Esophagus squamous epithelium (tissue), 5 donors: ENCODE measurements at places on chromosomes 7 and 10. TPM values are rescaled to one million over a fixed set of nuclear protein-coding genes. Genes with fewer than 3 reads are reported as not detected.

Gene OPALIN
- total RNA-seq = not detected

DNA sequence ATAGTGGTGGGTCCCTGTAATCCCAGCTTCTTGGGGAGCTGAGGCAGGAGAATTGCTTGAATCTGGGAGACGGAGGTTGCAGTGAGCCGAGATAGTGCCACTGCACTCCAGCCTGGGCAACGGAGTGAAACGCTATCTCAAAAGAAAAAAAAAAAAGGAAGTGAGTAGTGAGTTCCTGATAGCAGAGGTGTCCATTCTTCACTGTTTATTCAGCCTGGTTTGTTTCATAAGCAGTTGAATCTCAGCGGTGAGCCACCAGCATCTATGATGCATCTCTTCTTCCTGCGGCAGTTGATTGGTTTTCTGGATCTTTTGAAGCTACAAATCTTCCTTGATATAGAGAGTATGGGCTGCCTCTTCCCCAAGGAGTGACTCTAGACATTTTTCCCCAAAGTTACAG, 316.1 kb upstream of the MTPN start:
- no peak for DNase-seq

Gene RPEL1
- not detected for total RNA-seq

DNA sequence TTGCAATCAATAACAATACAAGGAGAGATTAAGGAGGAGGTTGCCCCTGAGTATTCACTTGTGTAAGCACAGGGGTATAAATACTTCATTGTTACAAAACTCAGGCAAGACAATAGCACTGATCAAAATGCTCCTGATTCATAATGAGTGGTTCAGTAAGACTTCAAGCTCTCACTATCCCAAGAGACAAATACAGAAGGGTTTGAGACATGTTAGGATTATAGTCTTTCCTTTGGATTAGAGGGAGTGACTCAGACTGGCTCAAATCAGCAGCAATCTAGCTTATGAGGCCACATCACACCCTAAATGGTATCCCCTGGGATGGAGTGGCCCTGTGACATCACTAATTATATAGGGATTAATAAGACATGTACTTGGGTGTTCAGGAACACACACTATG, 167.2 kb upstream of the HGF start:
- no peak for DNase-seq

DNA sequence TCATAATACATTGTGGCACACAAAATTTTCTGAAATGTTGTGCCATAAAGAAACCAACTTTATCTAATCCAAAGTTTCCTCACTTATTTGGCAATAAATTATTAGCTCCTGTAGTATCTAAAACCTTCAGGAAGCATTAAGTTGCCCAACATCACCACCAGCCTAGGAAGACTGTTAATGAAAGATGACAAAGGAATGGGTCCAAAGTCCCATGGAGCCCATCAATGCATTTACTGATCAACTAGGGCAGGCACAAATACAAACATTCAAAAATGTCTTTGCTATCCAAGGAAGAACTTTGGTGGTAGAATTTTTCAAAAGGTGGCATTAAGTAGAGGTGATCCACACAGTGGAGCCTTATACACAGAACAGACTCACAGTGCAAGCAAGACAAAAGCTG, 4.5 kb downstream of the GRB10 start:
- DNase-seq = no peak

DNA sequence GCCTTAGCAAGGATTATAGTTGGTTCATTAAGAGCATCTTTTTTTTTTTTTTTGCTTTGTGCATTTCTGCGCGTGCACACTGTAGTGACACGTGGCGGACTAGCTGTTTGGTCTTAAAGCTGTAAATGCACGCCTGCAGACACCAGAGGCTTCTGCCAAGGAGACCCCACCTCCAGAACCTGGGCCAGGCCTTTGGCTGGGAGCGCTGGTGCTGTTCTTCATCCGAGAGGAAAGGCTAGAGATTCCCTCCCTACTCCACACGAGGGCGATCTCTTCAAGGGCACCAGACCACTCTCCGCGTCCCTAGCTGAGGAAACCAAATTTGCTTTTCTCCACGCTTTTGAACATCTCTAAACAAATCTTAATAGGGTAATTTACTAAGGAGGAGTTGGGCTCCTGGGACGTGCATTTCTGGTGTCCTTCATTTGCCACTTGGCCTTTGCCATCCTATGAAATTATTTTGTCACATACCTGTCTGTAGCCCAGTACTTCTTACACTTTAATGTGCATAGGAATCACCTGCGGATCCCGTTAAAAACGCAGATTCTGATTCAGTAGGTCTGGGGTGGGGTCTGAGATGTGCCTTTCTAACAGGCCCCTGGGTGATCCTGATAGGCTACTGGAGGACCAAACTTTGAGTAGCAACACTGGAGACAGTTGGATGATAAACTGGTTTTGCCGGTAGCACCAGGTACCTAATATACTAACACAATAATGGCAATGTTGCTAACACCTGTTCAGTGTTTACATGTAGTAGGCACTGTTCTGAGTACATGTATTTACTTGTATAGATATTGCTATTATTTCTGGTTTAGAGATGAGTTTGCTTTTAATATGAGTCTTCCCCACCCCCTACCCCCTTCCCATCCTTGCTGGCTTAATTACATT, 1.3 kb upstream of the SLC26A5 start:
- no peak for DNase-seq

DNA sequence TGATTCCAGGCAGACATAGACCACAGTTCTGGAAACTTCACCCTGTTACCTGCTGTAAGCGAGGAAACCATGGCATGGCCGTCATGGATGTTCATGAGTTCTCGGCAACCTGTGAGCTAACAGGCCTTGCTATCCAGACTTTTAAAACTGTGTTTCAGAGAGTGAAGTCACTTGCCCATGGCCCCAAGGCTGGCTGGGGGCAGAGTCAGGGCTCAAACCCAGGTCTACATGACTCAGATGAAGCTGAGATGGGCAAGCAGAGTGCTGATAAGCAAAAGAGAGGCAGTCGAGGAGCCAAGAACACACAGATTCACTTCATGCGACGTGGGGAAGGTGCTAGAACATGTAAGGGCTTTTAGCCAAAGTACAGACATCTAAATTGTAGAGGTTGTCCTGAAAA, 31.5 kb downstream of the C10orf53 start:
- DNase-seq = no peak

DNA sequence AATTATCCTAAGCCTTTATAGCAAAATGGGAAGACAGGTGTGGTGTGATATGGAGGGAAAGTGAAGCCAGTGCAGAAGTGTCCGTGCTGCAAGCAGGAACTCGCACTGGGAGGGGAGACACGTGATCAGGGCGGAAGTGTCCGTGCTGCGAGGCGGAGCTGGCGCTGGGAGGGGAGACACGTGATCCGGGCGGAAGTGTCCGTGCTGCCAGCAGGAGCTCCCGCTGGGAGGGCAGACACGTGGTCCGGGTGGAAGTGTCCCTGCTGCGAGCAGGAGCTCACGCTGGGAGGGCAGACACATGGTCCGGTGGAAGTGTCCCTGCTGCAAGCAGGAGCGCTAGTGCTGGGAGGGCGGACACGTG, 40.5 kb upstream of the PRKAR1B start:
- no peak for DNase-seq

- DNase-seq = no peak
These were observed 28.4 kb downstream of the OR13A1 start for GRCh38 chr10:45286980-45287379.

Gene STRA8
- total RNA-seq = not detected

DNA sequence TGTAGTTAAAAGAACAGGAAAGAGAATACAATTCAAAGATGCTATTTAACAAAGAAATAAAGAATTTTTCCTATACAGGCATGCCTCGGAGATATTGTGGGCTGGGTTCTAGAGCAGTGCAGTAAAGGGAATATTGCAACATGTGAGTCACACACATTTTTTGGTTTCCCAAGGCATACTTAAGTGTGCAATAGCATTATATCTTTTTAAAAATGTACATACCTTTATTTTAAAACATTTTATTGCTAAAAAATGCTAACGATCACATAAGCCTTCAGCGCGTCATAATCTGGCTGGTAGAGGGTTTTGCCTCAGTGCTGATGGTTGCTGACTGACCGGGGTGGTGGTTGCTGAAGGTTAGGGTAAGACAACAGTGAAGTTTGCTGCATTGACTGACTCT, 54.4 kb downstream of the ESYT2 start:
- DNase-seq = no peak
